Right renal cortex interstitium (tissue), 3 donors: ENCODE measurements at places on chromosomes 2 and 18.

GRCh38 chr18:59861009-59861408 lies 38.8 kb upstream of the PMAIP1 start:
- no peak for DNase-seq

GRCh38 chr2:65281627-65282351 lies 54.2 kb downstream of the ACTR2 start:
- no peak for DNase-seq

GRCh38 chr2:181656450-181657291 lies at the start of gene CERKL:
CERKL (minus strand) TSS chr2:181657105; CDS start chr2:181657006, 99 bp downstream.
- no peak for DNase-seq

DNA sequence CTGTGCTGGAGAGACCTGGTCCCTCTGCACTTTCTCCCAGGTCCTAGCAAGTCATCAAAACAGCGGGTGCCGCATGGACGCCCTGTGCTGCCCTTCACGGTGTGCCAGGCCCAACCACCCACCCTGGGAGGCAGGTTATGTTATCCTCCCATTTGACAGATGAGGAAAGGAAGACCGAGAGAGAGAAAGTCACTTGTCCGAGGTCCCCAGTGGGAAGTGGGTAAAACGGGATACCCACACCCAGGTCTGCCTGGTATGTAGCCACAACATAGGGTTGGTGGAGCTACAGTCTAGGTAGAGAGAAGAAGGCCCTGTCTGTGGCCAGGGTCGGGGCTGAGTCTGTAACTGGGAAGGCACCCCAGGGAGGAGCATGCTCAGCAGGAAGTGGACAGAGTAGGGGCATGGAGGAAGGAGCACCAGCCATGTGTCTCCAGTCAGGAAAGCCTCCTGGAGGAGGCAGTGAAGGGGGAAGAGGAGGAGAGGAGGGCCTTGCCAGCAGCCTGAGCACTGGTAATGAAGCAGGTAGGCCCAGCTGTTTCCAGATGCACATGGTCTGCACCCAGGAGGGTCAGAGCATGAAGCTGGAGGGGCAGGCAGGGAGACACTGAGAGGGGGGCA lies 98.4 kb downstream of the ZFP36L2 start:
- DNase-seq: no peak

GRCh38 chr2:28432362-28432761 lies 39.7 kb downstream of the FOSL2 start:
- no peak for DNase-seq

- peak; percentile 87 for DNase-seq
Measured at GRCh38 chr2:158968396-158969161, at the start of gene TANC1. TANC1 (plus strand) TSS chr2:158968640; CDS start chr2:159065911, 97,271 bp downstream.

DNA sequence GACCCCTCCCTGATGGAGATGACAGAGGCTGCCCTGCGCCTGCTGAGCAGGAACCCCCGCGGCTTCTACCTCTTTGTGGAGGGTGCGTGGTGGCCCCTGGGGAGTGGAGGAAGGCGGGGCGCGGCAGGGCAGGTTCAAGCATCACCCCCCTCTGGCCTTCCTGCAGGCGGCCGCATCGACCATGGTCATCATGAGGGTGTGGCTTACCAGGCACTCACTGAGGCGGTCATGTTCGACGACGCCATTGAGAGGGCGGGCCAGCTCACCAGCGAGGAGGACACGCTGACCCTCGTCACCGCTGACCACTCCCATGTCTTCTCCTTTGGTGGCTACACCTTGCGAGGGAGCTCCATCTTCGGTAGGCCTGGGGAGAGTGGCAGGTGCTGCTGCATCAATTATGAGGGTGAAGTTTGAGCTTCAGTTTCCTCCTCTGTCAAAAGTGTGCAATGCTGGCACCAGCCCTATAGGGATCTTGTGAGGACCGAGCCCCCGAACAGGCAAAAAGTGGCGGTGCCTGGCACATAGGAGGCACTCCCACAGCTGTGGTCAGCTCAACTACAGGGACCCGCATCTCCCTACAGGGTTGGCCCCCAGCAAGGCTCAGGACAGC lies 2.2 kb downstream of the ALPI start:
- no peak for DNase-seq

DNA sequence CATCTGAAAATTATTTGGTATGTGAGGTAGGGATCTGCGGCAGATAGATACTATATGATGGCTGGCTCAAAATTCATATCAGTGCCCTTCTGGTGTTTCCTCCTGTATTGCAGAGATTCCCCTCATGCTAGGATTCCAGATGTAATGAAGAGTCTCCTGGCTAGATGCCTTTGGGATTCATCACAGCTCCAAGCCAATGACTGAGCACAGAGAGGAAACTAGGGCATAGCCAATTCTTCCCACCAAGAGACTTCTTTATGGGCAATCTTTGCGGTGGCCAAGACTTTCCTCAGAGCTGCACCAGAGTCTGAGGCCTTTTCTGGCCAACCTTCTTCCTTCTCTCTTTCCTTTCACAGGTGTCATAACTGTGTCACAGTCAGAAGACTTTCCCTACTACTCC lies 25.5 kb upstream of the CIB4 start:
- DNase-seq: no peak

- DNase-seq: no peak
Measured at GRCh38 chr18:31720867-31721266, 36.5 kb upstream of the B4GALT6 start.

GRCh38 chr2:10226038-10226724 lies 76.5 kb upstream of the HPCAL1 start:
- no peak for DNase-seq

DNA sequence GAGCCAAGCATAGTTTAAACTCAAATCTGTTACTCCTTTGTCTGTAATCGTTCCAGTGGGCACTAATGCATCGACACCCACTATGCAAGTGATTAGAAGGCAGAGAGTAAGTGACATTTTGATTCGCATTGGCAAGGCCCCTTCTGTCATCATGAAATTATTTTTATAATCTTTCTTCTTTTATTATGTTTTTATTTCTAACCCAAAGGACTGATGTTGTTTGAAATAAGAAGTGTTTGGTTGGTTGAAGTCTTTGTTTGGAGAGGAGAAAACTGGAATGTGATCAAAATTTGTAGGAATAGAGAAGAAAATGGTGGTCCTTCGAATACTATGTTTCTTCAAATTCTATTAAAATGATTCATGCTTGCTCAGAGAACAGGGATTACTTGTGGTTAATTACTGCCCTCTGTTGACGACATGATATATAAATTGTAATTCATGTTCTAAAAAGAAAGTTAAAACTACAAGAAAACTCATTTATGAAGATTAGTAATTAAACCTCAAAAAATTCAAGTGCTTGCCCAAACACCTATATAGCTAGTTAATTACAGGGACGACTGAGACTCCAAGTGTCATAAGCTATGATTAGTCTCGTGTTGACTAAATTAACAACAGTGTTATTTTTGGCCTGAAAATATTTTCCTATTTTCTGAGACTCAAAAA lies 26.4 kb upstream of the TFPI start:
- DNase-seq: no peak

GRCh38 chr2:197538412-197538811 lies 22.5 kb downstream of the MOB4 start:
- DNase-seq: no peak

DNA sequence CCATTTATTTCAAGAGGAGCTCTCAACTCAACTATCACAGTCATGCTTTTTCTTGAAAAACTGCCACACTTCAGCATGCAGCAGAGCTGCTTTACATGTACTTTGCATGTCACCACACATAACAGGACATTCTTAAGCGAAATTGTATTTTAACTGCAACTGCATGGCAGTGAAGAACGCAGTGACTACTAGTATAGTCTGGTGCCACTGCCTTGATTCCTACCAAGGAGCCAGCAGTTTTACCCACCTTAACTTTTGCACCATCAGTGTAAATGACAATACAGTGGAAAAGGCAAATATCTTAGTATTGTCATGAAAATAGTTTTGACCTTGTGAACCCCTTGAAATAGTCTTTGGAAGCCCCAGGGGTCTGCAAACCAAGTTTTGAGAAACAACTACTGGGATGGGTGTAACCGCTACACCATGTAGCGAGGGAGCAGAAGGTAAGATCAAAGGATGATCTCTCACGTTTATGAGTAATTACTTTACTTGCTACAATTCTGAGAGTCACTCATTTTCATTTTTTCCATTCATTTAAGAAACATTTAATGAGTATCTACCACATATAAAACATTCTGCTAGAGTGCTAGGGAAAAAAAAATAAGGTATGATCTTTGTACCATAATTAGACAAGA lies 32.3 kb upstream of the MPP4 start:
- no peak for DNase-seq

DNA sequence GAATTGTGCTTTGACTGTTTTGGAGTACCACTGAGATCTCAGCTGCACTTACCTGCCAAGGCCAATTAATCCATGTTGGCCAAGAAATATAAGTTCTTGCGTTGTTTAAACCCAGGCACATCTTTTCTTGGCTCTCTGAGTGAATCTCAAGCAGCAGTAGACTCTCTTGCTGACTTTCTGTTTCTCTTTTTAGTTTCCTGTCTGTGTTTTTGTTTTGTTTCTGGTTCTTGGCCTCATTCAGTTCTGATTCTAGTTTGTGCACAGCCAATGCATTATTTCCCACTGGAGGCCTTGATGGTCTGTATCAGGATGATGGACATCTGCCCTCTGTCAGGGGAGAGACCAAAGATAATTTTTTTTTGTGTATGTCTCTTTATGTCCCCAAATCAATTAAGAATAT lies 379.4 kb downstream of the CDH2 start:
- DNase-seq: no peak

GRCh38 chr2:180625006-180625844 lies 355.2 kb upstream of the UBE2E3 start:
- DNase-seq: no peak

- DNase-seq: no peak
Measured at GRCh38 chr2:138723196-138723987, 56.8 kb downstream of the NXPH2 start.

DNA sequence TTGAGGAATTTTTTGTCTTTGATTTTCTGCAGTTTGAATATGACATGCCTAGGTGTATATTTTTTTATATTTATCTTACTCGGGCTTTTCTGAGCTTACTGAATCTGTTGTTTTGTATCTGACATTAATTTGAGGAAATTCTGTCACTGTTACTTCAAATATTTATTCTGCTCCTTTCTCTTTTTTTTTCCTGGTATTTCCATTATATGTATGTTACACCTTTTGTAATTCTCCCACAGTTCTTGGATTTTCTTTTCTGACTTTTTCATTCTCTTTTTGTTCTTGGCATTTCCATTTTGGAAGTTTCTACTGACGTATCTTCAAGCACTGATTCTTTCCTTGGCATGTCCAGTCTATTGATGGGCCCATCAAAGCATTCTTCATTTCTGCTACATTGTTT lies 24.1 kb upstream of the SKA1 start:
- no peak for DNase-seq

DNA sequence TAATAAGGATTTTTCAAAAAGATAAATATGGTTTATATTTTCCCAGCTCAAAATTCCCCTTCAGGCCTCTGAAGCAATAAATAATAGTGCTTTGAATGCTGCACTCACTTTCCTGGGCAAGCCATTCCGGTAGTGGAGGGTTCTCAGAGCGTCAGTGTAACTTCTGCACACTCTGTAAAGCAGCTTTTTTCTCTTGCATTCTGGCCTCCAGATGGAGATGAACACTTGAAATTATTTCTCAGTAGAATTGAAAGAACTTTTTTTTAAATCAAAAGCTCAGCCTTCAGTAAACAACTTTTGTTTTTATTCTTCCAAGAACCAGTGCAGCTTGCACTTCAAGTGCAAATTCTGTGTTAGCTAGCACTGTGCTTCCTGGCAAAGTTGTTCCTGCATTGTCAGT lies 281.1 kb upstream of the RAB12 start:
- no peak for DNase-seq

DNA sequence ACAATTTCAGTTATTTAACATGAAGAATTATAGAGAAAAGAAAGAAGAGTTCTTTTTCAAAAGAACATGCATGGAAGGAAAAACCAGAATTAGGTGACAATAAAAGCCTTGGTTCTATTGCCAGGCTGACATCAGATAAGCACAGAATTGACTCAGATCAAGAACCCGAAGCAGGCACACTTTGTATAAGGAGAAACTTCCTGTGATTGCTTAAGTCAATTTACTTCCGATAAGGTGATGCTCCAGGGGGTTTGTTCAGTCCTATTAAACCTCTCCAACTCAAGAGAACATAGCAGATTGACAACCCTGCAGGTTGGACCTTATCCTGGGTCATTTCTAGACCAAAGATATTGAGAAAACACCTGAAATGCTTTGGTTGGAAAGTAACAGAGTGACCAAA lies 31.4 kb downstream of the GAREM1 start:
- no peak for DNase-seq

DNA sequence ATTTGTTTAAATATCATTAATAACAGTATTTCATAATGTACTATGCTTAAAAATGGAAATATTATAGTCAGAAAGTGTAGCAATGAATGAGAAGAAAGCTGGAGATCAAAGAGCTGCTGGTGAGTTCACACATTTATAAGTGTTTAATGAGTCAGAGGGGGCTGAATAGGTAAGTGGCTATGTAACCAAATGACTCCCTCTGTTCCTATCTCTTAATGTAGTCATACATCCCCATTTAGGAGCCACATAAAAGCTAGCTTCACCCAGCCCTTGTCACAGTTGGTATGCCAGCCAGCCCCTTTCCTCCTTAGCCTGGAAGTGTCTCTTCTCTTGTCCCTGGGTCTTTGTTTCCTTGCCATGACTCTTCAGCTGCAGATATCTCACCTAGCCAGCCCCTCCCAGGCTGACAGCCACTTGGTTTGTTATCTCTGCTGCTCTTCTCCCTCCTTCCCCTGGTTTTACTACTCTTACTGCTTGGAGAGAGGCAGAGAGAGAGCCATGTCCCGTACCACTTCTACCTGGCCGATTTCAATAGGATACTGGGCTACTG lies 438.6 kb upstream of the HNMT start:
- no peak for DNase-seq

DNA sequence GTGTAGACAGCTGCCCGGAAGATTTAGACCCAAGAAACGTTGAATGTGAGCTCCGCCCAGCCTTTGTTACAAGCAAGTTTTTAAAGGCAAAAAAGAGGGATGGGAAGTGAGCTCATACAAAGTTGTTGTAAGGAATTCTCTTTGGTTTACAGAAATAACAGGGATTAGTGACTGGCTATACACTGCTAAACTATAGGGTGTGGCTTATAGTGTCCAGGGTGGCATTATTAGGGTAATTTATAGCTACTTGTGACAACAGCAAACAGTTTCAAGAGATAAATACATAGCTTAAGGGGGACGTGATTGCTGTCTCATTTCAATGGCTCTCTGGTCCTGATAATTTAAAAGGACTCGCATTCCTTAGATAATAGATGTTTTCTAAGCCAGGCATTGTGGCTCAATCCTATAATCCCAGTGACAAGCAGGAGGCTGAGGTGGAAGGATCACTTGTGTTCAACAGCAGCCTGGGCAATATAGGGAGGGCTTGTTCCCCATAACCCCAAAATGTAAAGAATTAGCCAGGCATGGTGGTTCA lies 66.5 kb upstream of the TGIF1 start:
- DNase-seq: no peak

DNA sequence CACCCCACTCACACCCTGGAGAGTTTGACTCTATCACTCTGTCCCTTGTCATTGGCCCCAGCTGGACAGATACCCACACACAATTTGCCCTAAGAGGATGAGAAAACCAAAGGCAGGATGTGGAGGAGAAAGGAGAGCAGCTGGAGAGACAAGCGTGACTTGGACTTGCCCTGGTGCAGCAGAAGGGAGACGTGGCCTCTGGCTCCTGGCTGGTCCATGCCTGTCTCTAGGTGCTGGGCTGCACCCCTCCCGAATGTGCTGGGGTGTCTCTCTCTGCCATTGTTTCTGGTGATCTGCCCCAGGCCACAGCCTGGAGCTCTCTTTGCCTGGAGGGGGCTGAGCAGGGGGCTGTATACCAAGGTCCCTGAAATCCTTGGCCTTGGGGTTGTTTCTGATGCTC lies 88.7 kb upstream of the HDAC4 start:
- no peak for DNase-seq

GRCh38 chr2:237904831-237905599 lies 45.6 kb downstream of the RAMP1 start:
- DNase-seq: no peak
